Kidney epithelial cell (primary cell): ENCODE measurements at places on chromosomes 3 and 15.

DNA sequence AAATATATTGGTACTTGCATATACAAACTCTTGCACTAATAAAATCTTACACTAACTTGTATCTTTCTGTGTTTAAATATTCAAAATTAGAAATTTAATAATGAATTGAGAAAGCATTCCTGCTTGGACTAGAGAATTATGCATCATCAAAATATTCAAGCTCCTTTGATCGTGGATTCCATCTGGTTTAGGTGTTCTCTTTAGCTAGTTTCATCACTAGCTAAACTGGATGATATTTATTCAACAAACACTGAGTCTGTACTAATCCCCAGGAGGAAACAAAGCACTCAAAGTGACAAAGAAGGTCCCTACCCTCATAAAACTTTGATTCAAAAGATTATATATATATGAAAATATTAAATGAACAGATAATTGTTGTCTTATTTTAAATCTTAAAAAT lies 1360.9 kb upstream of the ALCAM start:
- DNase-seq: no peak

GRCh38 chr3:107683447-107683846 lies 160.7 kb downstream of the BBX start:
- DNase-seq: no peak

DNA sequence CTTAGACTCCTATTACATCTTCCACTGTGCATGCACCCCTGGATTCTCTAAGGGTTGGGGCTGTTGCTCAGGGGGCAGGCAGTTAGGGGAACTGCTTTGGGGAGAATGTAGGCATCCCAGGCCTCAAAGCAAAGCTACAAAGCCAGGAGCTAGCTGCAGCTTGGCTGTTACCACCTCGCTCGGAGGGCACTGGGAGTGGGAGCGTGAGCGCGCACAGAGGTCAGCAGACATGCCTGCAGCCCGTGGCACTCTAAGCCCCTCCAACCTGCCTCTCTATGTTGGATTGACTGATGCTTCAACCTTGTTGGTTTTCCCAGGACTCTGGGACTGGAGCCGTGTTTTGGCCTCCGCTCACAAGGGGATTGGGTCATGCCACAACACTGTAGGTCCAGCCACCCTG lies 69.8 kb downstream of the CPN2 start:
- no peak for DNase-seq

GRCh38 chr3:14485981-14486380 lies 54.2 kb downstream of the GRIP2 start:
- DNase-seq: no peak

DNA sequence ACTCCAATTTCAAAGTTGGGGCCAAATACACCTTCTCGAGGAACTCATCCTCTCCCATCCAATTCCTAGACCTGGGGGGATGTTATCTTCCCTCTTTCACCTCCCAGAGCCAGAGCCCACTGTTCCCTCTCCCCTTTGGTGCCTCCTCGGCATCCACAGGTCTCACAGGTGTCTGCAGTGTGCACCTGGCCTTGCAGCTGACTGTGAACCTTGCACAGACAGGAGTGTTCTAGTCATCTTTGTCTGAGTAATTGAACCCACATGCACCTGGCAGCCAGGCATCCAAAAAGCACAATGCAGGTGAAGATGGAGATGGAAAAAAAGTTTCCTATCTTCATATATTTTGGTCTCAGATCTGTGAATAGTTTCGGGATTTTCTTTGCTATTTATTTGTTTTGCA lies 30.8 kb downstream of the PCOLCE2 start:
- no peak for DNase-seq

GRCh38 chr3:129695230-129695629 lies 88.8 kb upstream of the PLXND1 start:
- DNase-seq: no peak

- DNase-seq: no peak
Observed at GRCh38 chr3:9201266-9201665, 48.2 kb downstream of the SRGAP3 start.

DNA sequence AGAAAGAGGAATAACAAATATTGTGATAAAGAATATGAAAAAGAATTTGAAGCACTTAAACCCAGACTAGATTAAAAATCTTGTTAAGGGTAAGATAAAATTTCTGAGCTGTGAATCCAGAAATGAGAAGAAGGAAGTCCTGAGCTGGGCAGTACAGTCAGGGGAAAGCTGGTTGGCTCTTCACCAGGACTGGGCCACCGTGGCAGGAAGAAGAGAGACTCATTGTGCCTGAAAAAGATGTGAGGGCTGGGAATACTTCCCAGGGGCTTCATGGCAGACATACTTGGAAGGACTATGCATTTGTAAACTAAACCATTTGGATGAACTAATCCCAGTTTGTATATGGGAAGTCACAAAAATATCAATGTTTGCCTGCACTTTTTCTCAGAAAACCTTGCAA lies 28.5 kb upstream of the MYO5C start:
- no peak for DNase-seq

GRCh38 chr3:112894258-112894657 lies 47.6 kb upstream of the CD200R1L start:
- DNase-seq: peak; percentile 44

DNA sequence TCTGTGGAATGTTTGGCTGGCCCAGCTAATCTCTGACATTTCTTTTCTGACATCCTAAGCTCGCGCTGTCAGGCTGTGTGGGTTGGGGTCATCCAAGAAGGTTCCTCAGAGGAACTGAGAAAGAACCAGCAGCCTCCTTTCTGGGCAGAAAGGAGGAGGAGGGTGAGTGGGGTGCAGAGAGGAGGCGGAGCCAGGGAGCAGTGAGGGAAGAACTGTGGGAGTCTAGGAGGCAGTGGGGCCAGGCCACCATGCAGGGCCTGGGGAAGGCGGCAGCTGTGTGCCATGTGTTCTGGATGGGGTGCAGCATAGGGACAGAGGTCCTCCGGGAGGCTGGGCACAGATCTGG lies 5.3 kb downstream of the SEMA7A start:
- DNase-seq: no peak

DNA sequence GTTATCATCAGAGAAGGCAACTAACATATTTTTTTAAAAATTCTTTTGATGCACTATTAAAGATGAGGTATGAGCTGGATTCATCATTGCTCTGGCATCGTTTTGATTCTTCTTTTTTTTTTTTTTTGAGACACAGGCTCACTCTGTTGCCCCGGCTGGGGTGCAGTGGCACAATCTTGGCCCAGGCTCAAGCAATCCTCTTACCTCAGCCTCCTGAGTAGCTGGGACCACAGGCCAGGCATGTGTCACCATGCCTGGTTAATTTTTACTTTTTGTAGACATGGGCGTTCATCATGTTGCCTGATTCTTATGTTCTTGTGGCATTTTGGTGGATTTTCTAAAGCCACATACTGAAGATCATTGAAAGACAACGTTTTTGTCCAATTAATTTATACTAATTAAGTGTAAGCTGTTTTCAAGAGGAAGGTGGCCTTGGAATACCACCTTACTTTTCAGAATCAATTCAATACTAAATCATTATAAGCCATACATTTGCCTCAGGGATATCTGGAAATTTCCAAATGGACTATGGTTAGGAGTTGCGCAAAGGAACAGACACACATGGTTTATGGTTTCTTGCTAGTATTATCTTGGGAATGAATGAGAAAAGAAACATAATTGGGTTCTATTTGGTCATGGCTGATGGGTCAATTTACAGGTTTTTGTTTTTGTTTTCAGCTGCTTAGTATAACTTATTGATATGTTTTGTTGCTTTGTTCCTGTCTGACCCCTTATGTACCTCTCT lies 22.8 kb downstream of the SLC28A2 start:
- DNase-seq: no peak

GRCh38 chr3:114034211-114034610 lies 22.1 kb downstream of the CCDC191 start:
- DNase-seq: no peak

- no peak for DNase-seq
Observed at GRCh38 chr15:70092464-70093027, 5.2 kb downstream of the TLE3 start.

DNA sequence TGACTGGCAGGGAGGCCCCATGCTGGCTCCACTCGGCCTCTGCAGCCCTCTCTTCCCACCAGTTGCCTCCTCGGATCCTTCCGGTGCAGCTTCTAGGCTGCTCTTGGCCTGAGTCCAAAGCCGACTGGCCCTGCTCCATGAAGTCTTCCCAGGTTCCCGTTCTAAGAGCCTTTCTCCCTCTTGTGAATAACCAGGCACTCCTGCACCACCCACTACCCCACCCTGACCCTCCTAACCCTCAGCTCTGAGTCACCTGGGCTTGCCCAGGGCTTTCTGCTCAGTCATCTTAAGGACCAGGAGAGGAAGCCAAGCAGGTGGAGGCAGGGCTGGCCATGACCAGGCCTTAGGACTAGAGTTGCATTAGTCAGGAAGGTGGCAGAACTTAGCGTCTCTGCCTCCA lies 28.1 kb upstream of the CNBP start:
- DNase-seq: peak; percentile 82

DNA sequence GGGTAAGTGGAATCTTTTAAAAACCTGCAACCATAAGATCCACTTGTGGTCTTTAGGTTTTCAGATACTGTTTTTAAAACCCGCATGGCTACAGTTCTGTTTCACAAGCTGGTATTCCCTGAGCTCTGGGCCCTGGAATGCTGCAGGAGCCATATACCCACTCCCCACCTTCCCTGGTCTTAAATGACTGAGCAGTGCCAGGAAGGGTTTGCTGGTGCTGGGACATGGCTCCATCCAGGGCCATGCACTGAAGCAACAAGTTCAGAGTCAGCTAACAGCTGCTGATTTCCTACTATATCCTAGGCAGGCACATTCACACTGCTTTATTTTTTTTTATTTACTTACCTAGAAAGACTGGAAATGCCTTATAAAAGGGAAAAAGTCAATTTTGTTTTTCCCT lies 77.3 kb downstream of the HCN4 start:
- no peak for DNase-seq

- DNase-seq: no peak
Observed at GRCh38 chr15:70149667-70150404, 52.1 kb upstream of the TLE3 start.

DNA sequence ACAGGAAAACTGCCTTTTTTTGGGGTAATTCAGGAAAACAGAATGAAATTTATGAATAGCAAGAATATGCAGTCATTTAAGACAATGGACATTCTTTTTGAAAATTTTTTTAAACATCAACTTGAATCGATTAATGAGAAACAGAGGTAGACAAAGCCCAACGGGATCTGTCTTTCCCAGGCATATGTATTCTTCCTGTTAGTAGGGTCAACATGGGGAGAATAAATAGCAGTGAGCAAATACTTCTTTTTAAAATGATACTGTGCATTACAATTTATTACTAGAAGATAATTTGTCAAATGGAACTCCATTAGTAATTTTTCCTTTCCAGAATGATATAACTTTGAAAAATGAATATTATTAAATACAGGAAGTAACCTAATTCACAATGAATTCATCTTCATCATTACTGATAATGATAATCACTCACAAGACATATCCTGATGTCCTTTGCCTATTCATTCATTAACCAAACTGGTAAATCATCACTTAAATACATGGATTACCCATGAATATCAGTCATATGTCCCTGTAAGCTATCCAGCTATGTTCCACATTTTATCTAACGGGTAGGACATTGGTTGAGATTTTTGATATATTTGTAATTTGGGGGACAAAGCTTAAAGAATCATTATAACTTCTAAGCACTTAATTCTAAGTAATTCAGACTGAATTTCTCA lies 209.2 kb upstream of the CDIN1 start:
- no peak for DNase-seq

DNA sequence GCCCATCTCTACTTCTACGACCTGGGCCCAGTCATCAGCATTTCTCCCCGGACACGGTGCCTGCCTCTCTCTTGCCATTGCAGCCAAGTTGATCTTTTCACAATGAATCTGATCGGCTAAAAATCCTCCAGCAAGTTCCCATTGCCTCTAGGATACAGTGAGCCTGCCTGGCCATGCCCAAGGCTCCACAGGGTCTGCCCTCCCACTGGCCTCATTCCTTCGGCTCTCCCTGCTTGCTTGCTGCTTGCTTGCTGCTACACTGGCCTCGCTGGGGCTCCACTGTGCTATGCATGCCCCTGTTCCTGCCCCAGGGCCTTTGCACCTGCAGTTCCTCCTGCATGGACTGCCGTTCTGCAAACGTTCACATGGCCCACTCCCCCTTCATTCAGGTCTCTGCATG lies 2.0 kb downstream of the ABTB1 start:
- DNase-seq: no peak

DNA sequence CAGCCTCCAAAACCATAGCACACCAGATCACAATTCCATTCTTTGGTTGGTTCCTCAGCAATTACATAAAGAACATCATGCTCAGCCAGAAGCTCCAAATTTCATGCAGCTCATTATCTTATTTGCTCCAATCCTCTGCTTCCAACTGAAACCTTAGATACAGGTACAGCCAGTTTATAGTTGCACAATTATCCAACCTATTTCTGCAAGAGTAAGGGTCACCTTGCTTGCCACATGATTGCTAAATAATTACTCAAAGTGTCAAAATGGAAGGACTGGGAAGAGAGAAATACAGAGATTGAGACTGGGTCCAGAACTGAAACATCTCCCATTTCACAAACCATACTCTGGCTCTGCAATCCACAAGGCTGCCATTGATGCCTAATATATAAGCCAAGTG lies 23.4 kb upstream of the SHC4 start:
- no peak for DNase-seq

GRCh38 chr3:170270282-170270881 lies 48.2 kb downstream of the PRKCI start:
- no peak for DNase-seq
